Muscle of leg (tissue), 16 donors: ENCODE measurements at places on chromosomes 5 and 9.
A peak's percentile ranks its signal among the peaks of the same experiment; 100 is the strongest.

- peak; percentile 39 for DNase-seq
Measured at GRCh38 chr5:102799017-102799416, 43.9 kb downstream of the PAM start.

GRCh38 chr5:168750926-168751325 is 171.8 kb upstream of the PANK3 start:
- no peak for DNase-seq

GRCh38 chr5:75574791-75575190 is 36.5 kb upstream of the ANKDD1B start:
- DNase-seq: peak; percentile 60

GRCh38 chr9:117093891-117094844 is 320.7 kb downstream of the ASTN2 start:
- DNase-seq: peak; percentile 88

DNA sequence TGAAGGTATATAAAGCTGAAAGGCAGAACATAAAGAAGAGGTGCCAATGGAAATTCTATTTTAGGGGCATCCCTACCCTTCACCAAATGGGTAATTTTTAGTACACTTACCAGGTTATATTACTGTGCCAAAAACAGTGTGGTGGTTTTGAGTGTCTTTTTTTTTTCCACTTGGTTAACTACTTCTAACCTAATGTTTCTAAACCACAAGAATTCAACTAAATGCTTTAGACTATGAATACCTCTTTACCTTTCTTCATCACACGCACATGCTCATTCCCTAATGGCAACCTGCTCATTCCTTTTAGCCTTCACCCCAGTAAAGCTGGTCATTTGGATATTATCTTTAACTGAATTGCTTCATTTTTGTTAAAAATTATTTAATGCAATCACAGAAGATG is 215.6 kb downstream of the PIK3R1 start:
- no peak for DNase-seq

GRCh38 chr5:141517880-141518617 is 29.2 kb downstream of the PCDHGC5 start:
- DNase-seq: peak; percentile 82
